ENCODE measurements at places on chromosomes 3 and 15.

DNA sequence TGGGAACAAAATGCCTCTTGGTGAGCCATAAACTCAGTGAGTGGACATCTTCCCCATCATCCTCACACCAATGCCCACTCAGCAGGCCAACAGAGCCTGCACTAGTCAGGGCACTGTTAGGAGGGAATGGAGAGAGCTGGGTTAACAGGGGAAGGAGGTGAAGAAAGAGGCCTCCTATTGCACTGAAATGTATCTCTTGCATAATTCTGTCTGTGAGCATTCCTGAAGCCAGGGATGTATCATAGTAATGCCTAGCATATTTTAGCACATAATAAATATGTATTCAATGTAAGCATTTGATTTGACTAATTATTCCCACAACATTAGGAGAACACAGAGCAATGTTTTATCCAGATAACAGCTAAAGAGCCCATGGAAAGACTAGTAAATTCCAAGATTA lies 81.2 kb downstream of the ANO10 start:
- no peak for DNase-seq

DNA sequence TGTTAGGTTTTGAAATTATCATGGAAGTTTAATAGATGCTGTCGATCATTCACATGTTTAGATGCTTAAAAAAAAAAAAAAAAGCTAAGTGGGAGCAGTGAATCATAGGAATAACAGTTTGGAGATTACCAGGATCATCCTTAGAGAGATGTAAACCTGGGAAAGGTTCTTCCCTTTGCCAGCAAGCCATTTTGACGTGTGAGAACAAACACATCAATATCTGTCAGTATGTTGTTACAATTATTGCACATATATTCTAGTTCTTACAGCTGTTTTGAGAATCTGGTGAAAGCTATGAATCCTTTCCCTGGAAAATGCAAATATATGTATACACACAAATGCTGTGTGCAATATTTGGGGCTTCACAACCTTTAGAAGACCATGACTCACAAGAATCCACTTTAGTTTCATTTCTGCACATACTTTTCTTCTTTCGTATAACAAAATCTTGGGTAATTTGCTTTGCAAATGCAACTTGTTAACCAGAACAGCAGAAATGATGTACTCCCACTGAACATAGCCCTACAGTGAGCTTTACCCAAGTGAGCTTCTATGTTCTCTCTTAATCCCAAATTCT lies 12.0 kb downstream of the NFKBIZ start:
- no peak for DNase-seq

DNA sequence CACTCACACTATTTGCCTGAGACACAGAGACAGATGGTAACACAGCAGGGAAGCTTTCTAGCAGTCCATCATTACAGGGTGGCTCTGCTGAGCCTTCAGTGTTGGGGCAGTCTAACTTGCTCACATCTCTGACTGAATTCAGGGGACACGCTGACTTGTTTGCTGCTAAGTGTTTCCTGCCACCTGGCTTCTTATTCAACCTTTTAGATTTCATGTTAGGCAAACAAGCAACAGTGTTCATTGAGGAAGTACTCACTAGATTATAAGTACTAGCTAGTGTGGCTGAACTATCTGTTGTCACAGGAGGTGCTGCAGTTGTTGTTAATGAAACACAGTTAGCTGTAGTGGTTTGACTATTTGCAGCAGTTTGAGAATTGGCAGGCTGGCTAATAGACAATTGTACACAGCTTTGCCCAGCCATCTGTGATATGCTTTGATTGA lies 37.3 kb downstream of the USF3 start:
- DNase-seq, result peak; percentile 75

DNA sequence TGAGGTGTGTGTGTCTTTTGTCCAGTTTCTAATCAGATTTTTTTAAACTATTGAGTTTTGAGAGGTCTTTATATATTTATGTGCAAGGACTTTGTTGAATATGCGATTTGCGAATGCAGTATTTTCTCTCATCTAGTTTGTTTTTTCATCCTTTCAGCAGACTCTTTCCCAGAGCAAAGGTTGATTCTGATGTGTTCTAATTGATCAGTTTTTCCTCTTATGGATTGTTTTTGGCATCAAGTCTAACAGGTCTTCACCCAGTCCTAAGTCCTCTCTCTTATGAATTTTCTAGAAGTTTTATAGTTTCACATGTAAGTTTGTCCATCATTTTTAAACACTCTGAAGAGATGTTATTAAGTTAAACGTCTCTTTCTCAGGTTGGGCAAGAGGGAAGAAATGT lies 17.8 kb upstream of the TJP1 start:
- DNase-seq, result no peak

DNA sequence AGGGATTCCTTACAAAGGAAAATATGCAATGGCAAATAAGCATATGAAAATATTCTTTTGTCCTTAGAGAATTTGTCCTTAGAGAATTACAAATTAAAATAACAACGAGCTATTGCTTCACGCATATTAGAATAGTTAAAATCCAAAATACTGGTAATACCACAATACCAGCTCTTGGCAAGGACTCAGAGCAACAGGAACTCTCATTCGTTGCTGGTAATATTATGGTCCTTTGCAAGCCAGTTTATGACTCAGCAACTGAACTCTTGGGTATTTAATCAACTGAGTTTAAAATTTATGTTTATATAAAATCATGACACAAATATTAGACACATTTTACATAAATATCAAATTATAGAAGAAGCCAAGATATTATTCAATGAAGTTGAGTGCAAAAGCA lies 1730.4 kb downstream of the SI start:
- no peak for DNase-seq

GRCh38 chr3:78050276-78051065 lies 1010.6 kb downstream of the ROBO2 start:
- no peak for DNase-seq

GRCh38 chr15:55222588-55222987 lies 25.8 kb upstream of the RSL24D1 start:
- no peak for DNase-seq

- no peak for DNase-seq
These were observed 87.3 kb downstream of the CACNA1D start for GRCh38 chr3:53581671-53582070.

DNA sequence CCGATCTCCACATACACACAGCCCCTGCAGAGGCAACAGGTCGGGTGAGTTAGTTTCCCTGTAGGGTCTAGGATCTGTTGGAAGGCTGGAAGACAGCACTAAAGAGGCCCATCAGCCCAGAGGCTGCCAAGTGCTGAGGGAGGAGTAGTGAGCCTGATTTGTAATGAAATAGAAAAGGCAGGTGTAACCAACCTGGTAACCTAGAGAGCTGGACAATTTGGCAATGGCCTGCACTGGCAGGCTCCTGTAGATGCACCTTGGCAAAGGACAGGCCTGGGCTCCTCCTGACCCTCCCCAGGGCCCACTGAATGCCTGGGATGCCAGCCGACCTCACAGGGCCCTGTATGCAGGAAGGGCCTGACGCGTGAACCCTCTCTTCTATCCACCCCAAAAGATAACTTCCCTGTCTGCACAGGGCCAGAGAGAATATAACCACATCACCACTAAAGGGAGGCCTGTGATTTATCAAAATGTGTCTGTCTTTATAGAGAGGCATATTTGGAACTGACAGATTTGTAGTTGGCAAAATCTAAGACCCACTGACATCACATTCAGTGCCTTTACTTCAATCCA lies 225.1 kb upstream of the CHRNA7 start:
- DNase-seq, result no peak

Data from NCI-H1694 (cell line).